Stimulated activated naive CD4-positive, alpha-beta T cell (primary cell): ENCODE measurements at places on chromosomes 7 and 10.

- no peak for DNase-seq
Measured at GRCh38 chr10:92284112-92284704, 6.7 kb downstream of the CPEB3 start.

- no peak for DNase-seq
Measured at GRCh38 chr7:129469930-129470329, 32.4 kb upstream of the SMKR1 start.

- DNase-seq = no peak
Measured at GRCh38 chr7:139515266-139515665, 8.2 kb upstream of the CLEC2L start.

- DNase-seq = no peak
Measured at GRCh38 chr7:80151274-80151665, 16.6 kb downstream of the GNAI1 start.

DNA sequence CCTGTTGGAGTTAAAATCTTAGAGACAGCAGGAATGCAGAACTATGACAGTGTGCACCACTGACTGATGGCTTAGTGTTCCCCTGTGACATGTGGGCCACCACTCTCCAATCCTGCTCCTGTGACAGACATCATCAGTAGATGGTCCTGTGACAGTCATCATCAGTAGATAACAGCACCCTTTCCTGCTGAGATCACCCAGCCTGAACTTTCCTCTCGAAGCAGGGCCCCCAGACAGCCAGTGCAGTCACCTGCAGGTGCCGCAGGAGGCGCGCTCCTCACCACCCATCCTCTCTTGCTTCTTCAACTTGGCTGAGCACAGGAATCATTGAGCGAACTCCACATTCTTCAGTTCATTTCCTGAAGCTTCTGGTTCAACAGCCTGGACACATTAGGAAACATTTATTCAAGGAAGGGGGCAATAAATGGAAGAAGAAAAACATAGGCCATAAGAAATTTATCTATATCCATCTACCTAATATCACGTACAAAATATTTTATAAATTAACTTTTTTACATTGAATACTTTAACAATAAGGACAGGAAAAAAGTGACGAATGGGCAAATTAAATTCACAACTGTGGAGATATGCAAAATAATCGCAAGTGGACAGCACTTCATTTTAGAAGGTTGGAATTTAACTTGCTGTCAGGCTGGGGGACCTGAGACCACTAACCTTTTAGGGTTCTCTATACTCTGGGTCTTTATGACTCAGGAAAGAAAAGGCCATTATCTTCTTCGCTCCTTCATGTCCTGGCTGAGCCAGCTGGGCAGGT lies 32.0 kb upstream of the MKI67 start:
- DNase-seq = no peak
